ENCODE measurements at places on chromosomes 7 and 10.

DNA sequence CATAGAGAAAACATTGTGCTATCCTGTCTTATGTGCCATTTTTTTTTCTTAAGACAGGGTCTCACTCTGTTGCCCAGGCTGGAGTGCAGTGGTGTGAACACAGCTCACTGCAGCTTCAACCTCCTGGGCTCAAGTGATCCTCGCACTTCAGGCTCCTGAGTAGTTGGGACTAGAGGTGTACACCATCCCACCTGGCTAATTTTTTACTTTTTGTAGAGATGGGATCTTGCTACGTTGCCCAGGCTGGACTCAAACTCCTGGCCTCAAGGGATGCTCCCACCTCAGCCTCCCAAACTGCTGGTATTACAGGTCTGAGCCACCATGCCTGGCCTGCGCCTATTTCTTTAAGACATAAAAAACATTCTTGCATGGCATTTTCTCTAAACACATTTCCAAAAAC lies 20.6 kb downstream of the LYZL1 start:
- DNase-seq = no peak

GRCh38 chr7:119196183-119196582 lies 971.7 kb downstream of the ANKRD7 start:
- DNase-seq = no peak

GRCh38 chr7:2517026-2517425 lies 2.5 kb upstream of the LFNG start:
- DNase-seq = no peak

GRCh38 chr10:129955601-129956285 lies 8.3 kb downstream of the EBF3 start:
- DNase-seq = no peak

DNA sequence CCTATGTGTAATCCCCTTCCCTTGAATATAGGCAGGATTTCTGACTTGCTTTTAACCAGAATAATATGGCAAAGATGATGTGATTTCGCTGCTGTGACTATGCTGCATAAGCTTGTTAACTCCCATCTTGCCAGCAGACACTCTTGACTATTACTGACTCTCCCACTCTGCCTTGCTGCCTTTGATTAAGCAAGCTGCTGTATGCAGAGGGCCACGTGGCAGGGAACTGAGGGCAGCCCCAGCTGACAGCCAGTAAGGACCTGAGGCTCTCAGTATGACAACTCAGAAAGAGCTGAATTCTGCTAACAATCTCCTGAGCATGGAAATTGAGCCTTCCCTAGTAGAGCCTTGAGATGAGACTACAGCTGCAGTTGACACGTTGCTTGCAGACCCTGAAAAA lies 279.4 kb upstream of the CACNA2D1 start:
- DNase-seq = no peak

GRCh38 chr7:3011211-3011852 lies 32.3 kb downstream of the CARD11 start:
- DNase-seq = no peak

DNA sequence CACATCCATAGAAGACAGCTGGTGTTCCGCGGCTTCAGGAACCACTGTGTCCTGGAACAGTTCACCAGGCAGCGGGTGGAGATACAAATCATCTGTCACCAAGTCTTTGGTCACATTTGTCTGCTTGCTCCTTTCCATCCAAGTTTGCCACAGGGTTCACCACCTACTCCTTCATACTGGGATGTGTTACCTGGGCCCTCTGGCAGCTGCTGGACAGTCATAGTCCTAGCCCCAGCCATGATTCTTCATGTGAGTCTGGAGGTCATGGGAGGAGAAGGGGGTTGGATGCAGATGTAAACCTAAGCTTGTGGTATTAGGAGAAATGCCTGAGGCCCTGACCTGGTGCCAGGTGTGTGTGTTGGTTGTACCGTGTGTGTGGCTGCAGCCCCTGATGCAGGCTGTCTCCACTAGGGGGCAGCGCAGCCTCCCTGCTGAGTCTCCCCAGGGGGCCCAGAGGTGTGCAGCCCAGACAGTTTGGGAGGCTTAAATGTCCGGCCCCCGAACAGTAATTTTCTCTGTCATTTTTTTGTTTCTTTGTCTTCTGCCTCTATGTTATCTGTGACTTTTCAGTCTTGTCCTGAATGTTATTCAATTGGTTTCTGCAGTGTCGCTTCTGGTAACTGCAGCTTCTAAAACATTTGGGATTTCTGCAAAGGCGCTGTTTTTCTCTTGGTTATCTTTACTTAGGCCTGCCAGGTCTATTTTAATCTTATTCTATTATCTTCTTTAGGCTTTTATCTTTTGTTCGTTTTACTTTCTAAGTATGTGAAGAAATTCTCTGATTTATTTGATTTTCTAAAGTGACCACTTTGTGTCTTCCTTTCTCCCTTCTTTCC lies 14.8 kb downstream of the NPS start:
- DNase-seq = no peak

- DNase-seq = no peak
These were observed 45.5 kb downstream of the CAV1 start for GRCh38 chr7:116570306-116570705.

DNA sequence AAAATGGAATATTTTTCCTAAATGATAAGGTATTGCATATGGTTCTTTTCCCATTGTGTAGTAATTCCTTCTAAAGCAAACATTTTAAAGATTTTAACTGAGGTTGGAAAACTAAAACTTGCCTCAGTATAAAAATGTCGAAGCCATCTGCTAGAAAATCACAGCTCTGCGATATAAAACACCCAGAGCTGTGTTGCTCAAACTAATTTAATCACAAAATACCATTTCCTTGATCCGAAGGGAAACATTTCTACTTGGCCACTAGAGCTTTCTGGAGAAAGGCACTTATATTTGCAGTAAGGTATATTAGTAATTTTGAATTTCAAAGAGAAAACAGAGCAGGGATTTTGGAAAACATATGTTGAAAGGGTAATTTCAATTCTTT lies 209.2 kb upstream of the ZNF32 start:
- DNase-seq = no peak

GRCh38 chr10:12975266-12975665 lies 26.2 kb downstream of the CCDC3 start:
- DNase-seq = no peak

DNA sequence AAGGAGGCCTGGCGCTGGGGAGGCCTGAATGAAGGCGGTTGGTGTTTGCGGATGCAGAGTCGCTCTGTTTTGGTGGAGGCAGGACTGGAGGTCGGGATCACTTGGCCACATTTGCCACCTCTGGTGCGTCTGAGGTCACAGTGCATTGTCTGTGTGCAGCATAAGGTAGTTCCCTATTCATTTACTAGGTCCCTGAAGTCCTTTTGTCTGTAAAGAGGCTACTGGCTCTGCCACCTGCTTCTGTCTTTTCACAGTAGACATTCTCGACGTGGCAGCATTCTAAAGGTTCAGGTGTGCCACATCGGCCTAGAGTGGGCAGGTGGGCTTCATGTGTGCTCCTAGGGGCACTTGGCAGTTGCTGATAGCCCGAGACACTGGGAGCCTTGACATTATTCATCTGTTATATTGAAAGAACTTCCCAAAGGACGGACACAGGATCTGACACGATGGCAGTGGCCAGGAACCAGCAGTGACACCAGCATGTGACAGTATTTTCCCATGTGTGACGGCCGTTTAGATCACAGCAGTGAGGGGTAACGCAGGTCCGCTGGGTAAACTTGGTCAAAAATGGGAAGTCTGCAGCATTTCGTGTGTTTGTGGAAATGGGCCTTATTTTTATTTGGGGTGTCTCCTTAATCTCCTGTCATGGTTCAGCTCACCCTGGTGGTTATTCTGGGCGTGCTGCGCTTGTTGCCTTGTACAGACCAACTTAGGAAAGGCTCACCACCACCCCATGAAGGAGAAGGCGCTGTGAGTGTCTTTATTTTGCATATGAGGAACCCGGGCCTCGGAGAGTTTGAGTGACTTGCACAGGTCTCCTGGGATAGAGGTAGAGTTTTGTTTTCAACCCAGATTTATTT lies 5.9 kb downstream of the MGMT start:
- no peak for DNase-seq

- no peak for DNase-seq
These were observed 1.9 kb downstream of the CLRN3 start for GRCh38 chr10:127890832-127891334.

DNA sequence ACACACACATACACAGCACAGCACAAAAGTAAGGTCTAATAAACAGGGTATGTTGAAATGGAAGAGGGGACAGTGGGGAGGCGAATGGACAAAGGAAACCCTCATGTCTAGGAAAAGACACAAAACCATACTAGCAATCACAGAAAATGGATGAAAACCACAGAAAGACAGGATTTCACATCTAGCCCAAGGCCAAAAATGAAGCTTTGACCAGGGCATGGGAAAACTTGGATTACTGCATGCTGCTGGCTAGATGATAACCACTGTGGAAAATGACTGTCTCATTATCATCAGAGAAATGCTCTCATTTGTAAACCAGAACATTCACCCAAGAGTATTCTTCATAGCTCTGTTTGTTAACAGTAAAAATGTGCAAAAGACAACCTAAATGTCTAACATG lies 88.2 kb downstream of the SFMBT2 start:
- no peak for DNase-seq

DNA sequence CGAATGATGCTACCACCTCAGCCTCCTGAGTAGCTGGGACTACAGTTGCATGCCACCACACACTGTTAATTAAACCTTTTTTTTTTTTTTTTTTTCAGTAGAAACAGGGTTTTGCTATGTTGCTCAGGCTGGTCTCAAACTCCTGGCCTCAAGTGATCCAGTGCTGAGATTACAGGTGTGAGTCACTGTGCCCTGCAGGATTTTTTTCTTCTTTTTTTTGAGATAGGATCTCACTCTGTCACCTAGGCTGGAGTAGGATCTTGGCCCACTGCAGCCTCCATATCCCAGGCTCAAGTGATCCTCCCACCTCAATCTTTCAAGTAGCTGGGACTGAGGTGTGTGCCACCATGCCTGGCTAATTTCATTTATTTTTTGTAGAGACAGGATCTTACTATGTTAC lies 6.4 kb downstream of the ACTA2 start:
- DNase-seq = no peak

DNA sequence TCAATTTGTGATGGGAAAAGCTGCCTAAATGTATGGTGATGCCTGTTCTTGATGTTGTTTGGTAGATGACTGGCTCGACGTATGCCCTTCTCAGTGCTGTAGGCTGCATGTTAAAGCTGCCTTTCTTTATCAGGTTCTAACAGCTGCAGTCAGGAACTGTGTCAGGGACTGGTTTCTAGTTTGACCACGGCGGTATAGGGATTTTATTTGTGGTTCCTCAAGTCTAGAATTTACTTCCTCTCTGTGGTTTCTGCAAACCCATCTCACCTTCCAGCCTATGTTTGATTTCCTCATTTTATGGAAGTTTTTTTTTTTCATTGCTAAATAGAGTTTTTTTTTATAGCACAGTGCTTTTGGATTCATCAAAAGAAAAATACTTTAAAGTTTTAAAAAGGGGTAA lies 26.5 kb downstream of the LMTK2 start:
- DNase-seq = no peak

- no peak for DNase-seq
These were observed 200.9 kb upstream of the TBX20 start for GRCh38 chr7:35454575-35455385.

DNA sequence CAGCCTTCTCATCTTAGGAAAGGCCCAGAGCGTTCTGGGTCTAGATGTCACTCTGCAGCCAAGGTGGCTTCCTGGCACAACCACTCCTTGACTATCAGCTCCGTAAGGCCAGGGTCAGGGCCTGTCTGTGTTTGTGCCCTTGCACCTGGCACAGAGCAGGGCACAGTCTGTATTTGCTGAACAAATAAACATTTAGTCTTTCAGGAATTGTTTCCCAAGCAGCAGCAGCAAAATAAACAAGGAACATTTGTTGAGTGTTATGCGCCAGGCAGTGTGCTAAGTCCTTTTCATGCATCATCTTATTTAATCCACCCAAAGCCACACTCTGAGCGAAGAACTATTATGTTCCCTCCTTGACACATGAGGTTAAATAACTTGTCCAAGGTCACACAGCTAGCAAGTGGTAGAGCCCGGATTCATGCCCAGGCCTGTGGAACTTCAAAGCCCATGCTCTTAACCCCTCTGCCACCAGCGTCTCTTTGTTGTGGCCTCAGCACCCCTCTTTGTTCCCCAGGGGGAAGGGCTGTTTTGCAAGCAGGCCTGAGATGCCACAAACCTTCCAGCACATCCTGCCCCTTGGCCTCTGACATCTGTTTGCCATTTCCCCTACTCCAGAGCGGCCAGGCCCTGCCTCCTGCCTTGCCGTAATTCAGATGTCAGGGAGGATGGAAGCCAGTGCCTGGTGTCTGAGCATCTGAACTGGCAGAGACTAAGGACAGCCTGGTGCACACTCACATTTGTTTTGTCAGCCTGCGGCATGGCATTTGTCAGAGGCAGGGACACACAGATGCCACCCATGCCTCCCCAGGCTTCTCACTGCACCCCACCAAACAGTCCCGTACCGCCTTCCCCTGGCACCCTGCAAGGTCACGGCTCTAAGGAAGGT lies 325.8 kb upstream of the ZMIZ1 start:
- no peak for DNase-seq

DNA sequence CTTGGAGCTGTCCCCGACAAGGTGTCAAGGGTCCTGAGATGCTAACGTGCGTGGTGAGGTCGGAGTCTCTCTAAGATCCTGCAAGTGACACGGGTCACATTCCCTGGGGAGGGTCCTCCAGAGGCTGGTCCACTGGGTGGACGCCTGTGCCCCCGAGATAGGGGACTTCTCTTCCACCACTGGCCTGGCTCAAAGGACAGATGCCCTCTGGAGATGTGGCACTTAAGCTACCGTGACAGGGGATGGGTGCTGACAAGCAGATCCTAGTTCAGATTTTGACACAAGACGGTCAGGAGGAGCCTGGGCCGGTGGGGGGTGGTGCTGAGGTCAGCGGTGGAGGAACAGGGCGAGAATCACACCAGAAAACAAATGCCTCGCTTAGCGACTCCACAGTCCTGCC lies 178.0 kb downstream of the ADARB2 start:
- no peak for DNase-seq

GRCh38 chr7:123867225-123867624 lies 22.3 kb downstream of the HYAL4 start:
- no peak for DNase-seq

GRCh38 chr10:33041783-33042437 lies 83.9 kb upstream of the ITGB1 start:
- no peak for DNase-seq

GRCh38 chr10:100553929-100554328 lies 18.2 kb downstream of the HIF1AN start:
- no peak for DNase-seq

DNA sequence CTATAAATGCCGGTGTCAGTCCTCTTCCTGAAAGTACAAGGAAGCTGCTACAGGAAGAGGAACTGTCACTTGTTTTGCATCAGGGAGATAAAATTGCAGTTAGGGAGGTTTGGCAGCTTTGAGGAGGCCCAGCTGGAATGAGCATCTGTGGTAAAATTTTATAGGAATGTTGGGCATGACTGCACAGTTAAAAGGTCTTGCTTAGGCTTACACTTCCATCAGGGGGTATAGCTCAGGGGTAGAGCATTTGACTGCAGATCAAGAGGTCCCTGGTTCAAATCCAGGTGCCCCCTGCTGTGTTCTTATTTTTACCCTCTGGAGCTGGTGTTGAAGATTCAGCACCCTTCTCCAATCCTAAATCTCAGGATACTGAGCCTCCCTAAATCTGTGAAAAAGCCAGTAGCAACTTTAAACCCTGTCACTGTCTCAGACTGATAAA lies 65.9 kb downstream of the ZNF467 start:
- DNase-seq = no peak

GRCh38 chr7:116588225-116588624 lies 63.4 kb downstream of the CAV1 start:
- DNase-seq = no peak

- DNase-seq = no peak
These were observed 238.9 kb downstream of the CAMK1D start for GRCh38 chr10:12588091-12588860.

Data from activated naive CD4-positive, alpha-beta T cell (primary cell).